Activated T-helper 17 cell treated with anti-CD3 and anti-CD28 coated beads, Interleukin-2, amount 50 U/mL, for 72 hours (primary cell): ENCODE measurements at places on chromosomes 12 and 14. TPM values are rescaled to one million over a fixed set of nuclear protein-coding genes. Genes with fewer than 3 reads are reported as not detected.

The MANSC4 gene
- not detected for total RNA-seq

The SLC17A8 gene
- total RNA-seq = not detected

DNA sequence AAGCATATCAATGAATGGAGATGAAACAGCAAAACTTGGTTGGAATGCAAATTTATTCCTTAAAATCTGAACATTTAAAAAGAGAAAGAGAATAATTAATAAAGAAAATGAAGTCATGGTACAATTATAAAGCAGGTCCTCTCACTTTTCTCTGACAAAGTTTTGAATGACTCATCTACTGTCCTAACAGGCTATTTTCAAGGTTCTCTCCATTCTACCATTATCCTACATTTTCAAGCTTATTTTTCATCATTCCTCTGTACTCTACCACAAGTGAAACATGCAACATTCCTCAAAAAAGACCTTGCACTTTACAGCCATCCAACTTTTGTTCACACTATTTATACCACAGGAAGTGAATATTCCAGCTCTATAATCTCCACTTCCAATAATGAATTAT is 36.9 kb upstream of the AP4S1 start:
- no peak for ATAC-seq

DNA sequence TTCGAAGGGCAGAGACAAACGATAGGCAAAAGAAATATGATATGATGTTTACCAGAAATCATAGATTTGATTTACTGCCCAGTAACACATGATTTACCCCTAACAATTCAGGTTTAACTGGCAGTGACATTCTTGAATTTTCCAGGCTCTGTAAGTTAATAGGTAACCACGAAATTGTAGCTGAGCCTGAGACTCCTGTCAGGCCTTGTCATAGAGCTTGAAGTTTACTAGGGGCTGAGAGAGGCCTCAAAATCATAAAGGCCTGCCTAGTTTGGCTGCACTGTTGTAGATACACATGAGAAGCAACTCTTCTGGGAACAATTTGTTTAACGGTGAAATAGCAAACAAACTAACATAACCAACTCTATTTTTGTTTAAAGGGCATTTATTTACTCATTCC is 3.3 kb downstream of the ERP27 start:
- ATAC-seq = no peak

DNA sequence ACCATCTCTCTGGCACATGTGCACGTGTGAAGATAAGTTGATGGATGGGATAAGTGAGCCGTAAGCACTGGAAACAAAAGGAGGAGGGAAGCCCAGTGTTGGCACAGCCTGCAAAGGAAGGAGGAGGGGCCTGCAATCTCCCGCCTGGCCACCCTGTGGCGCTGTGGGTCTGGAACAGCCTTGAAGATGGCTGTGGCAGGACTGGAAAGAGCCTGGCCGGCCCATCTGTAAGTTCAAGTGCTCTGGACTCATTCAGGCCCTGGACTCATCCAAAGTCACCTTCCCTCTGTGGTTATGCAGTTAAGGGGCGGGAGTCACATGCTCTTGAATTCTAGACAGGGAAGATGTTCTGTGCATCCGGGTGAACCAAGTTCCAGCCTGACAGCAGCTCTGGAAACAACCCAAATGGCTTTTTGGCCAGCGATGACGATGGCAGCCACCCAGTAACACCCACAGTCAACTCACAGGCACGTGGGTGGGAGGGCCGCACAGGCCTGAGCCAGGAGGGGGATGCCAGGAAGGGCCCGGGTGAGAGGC is 50.4 kb downstream of the CHGA start:
- ATAC-seq = no peak

- no peak for ATAC-seq
Measured at GRCh38 chr12:79945433-79945832, 10.5 kb upstream of the PPP1R12A start.
